ENCODE measurements at places on chromosomes 11 and 22. TPM values are rescaled to one million over a fixed set of nuclear protein-coding genes. Genes with fewer than 3 reads are reported as not detected.

The CCT8L2 gene
- not detected for total RNA-seq

The TRIM6 gene
- 4.4 TPM for total RNA-seq

DNA sequence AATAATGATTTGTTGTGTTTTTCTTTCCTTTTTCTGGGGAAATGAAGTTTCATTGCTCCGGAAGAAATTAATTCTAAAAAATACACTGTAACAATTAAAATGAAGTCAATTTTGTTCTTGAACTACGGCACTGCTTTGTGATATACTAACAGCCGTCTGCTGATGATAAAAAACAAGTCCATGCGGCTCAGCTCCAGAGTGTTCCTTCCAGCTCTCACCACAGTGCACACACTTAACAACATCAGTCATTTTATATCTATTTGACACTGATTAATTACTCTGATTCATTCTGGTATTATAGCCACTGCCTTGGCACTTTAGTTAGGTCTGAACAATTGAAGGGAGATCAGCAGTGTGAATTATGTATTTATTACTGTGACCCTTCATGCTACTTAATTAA, 97.4 kb upstream of the SLC6A5 start:
- no peaks in the 10 kb centered on the region for H3K36me3 ChIP-seq
- no peak overlapping the region for H3K27ac ChIP-seq
- H3K27me3 ChIP-seq, result no peaks in the 10 kb centered on the region
- H3K4me3 ChIP-seq, result no peak overlapping the region
- H3K4me1 ChIP-seq, result no peaks in the 10 kb centered on the region

DNA sequence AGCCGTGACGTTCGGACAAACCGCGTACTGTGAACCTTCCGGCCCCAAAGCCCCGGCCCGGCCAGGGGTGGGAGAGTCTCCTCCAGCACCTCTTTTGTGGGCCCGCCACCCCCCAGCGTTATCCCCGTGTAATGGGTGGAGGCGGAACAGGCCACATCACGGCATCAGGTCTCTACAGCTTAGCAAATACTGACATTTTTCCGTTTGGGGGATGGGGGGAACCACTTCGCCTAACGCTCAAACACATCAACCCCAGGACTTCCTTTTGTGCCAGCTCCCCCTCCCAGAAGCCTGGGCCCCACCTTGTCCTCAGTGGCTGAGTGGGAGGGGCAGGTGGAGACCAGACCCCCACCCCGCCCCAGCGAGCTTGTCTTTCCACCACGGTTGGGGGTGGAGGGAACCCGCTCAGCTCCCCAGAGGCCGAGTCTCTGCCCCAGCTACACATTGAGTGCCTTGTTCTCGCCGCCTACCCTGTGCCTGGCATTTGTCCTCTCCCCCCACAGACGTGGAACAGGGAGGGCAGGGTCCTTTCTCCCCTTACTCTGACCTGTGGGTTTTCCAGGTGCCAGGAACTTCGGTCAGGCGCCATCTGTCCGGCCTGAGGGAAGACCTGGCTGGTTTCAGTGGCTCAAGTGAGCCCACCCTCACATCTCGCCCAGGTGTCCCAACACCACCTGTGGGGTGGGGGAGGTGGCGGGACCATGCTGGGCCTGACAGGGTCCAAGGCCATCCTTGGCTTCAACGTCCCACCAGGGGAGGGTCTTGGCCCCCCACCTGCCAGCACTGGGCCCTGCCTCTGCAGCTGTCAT, 29.6 kb downstream of the SBF1 start:
- H3K4me3 ChIP-seq, result no peak overlapping the region
- H3K27ac ChIP-seq, result no peak overlapping the region
- no peaks in the 10 kb centered on the region for H3K27me3 ChIP-seq
- H3K36me3 ChIP-seq, result peaks cover 5% of the 10 kb centered on the region
- no peak for DNase-seq
- H3K4me1 ChIP-seq, result no peaks in the 10 kb centered on the region

- peak; percentile 57 for DNase-seq
- H3K27me3 ChIP-seq, result peaks cover 3% of the 10 kb centered on the region
Measured at GRCh38 chr11:118870396-118871343, 13.0 kb upstream of the CXCR5 start.

- no peaks in the 10 kb centered on the region for H3K36me3 ChIP-seq
- no peak overlapping the region for H3K4me3 ChIP-seq
- H3K4me1 ChIP-seq, result no peaks in the 10 kb centered on the region
- no peaks in the 10 kb centered on the region for H3K27me3 ChIP-seq
- no peak overlapping the region for H3K27ac ChIP-seq
- DNase-seq, result no peak
Measured at GRCh38 chr11:83511646-83512045, 225.5 kb upstream of the CCDC90B start.

DNA sequence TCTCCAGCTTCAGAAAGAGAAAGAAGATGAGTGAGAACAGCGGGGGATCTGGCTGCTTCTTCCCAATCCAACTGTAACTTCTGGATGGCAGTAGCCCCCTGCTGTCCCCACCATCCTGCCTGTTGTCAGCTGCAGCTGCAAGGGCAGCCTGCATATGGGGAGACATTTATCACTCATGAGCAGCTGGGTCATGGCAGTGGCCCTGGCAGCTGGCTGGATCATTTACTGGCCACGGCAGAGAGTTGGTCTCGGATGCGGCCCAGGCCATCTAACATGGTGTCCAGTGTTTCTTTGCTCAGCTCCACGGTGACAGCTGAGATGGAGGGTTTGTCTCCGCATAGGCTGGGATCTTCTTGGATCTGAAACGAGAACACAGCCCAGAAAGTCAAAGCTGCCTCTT, 14.8 kb downstream of the COMMD9 start:
- H3K4me1 ChIP-seq, result no peaks in the 10 kb centered on the region
- H3K36me3 ChIP-seq, result peaks cover 14% of the 10 kb centered on the region
- no peak for DNase-seq

- H3K27me3 ChIP-seq, result no peaks in the 10 kb centered on the region
- H3K4me3 ChIP-seq, result no peak overlapping the region
- no peaks in the 10 kb centered on the region for H3K4me1 ChIP-seq
Measured at GRCh38 chr11:129215506-129216245, 23.6 kb upstream of the ARHGAP32 start.

DNA sequence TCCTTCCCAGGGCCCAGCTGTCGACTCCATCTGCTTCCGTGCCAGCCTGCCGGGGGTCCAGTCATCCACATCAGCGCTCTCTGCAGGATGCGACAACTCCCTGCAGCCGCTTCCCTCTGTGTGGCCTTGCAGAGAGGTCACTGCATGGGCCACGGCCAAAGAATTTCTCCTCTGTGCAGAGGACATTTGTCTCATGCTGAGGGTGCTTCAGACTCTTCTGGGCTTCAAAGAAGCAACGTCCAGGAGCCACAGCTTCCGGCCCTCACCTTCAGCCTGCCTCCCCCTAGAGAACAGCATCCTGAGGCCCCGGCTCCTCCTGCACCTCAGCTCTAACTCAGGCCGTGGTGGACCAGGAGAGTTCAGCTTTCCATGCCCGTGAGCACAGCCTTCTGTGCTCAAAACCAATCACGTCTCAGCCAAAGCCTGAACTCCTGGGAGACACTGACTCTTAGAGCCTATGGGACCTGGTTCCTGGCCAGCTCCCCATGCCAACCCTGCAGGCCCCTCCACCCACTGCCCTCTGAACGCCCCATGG, 258.9 kb downstream of the BRD1 start:
- H3K4me1 ChIP-seq, result no peaks in the 10 kb centered on the region
- H3K27me3 ChIP-seq, result no peaks in the 10 kb centered on the region
- DNase-seq, result no peak
- H3K36me3 ChIP-seq, result no peaks in the 10 kb centered on the region

DNA sequence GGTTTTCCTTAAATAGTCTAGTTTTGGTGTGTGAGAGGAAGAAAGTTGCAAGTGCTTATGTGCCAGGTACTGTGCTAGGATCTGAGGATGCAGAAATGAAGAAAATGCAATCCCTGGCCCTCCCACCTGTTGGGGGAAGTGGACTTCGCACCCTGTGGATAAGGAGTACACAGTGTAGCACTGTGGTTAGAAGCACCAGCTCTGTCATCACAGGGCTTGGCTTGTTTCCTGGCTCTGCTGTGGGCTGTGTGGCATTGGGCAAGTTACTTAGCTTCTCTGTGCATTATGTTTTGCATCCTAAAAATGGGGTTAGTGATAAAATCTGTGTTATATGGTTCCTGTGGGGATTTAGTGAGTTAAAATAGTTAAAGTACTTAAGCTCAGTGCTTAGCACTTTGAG, 68.2 kb downstream of the ENDOD1 start:
- no peaks in the 10 kb centered on the region for H3K36me3 ChIP-seq
- H3K4me1 ChIP-seq, result peaks cover 1% of the 10 kb centered on the region
- H3K4me3 ChIP-seq, result no peak overlapping the region
- DNase-seq, result no peak

- H3K4me3 ChIP-seq, result no peak within 1 kb of the TSS
- H3K27ac ChIP-seq, result no peak within 1 kb of the TSS
- H3K4me1 ChIP-seq, result no peaks in the 10 kb centered on the region
- no peaks in the 10 kb centered on the region for H3K27me3 ChIP-seq
- H3K36me3 ChIP-seq, result no peaks in the 10 kb centered on the region
Measured at GRCh38 chr11:64035576-64035975, at the start of gene FLRT1. FLRT1 (plus strand) TSS chr11:64035931; CDS start chr11:64116268, 80,337 bp downstream.

Data from GM12878 (cell line).